ENCODE measurements at places on chromosomes 3 and 15.
A peak's percentile ranks its signal among the peaks of the same experiment; 100 is the strongest.

DNA sequence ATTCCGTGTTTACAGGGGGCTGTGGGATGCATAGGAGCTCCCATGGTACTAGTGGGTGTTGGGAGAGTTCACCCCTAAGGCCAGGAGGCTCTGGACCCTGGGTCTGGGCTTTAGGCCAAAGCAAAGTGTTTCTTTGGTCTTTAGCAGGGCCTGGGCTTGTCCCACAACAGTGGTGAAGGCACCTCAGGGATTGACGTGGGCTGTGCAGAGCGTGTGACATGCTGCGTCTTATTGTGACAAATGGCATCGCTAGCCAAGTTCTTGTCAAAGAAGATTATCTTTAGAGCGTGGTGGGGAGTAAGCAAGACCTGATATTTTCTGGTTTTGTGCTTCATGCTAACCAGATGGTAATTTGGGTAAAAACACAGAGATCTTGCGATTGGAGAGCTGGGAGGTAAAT, 170.1 kb downstream of the APBA2 start:
- no peak for DNase-seq

DNA sequence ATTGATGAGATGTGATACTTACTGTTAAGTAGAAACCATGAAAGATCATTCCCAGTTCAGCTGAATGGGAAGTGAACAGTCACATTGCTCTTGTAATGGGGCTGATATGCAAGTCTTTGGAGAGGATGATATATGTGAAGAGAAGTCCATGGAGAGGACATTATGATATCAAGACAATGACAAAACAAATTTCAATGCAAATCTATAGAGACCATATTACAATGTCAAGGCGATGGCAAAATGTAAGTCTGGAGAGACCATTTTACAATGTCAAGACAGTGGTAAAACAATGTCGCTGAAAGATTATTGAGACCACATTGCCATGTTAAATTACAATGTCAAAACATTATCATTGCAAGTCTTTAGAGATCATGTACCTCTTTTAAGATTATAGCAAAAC, 277.1 kb upstream of the MEIS2 start:
- DNase-seq, result no peak

DNA sequence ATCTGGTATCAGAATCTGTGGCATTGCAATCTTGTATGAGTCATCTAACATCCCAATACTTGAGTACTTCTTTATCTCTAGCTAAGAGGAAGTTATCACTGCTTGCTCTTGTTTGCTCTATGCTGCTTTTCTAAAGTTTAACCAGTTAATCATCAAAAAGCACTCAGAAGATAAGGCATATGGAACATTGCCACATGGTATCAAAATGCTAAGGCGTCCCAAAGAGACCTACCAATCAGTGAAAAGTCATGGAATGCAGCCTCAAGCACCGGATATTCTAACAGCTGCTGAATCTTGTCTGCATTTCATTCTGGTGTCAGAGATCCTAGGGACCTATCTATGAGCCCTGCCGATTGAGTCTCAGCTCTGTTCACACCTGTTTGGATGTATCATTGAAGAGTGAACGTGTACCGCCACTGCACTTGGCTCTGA, 192.8 kb downstream of the ARPP21 start:
- no peak for DNase-seq

GRCh38 chr3:97277708-97278107, 463.3 kb downstream of the EPHA6 start:
- no peak for DNase-seq

DNA sequence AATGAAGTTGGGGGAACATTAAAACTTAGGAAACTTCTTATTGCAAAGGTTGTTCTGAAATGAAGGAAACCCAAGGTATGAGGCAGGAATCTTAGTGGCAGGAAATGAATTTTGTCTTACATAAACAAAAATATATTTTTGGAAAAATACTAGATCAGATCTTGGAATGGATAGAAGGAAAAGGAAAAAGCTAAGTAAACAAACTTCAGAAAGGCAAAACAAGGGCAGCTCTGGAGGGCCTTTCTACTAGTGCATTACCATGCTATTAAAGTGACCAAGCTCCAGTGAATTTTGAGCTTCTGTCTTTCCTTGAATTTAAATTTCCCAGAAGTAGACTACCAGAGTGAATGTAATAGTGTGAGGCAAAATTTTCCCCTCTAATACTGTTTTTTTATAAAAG, 13.6 kb downstream of the ARL6 start:
- DNase-seq, result no peak

- no peak for DNase-seq
Measured at GRCh38 chr3:196232154-196232881, 16.0 kb downstream of the SLC51A start.

- peak; percentile 25 for DNase-seq
Measured at GRCh38 chr3:105367063-105367405, 325 bp downstream of the ALCAM start.

DNA sequence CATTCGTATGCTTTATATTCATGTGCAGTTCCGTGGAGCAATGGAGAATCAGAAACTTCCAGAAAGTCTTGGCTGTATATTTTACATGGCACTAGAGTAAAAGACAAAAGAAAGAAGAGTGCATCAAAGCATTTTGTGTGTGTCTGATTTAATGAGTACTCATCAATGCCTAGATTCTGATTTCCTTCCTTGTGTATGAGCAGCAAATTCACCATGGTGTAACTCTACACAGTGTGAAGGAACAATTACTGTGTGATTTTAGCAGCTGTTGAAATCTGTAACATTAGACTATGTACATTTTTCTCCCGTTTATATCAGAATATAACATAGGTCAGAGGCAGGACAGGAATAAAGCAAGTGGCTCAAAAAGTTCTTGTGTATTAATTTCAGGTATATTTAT, 102.0 kb upstream of the TSC22D2 start:
- DNase-seq, result no peak

DNA sequence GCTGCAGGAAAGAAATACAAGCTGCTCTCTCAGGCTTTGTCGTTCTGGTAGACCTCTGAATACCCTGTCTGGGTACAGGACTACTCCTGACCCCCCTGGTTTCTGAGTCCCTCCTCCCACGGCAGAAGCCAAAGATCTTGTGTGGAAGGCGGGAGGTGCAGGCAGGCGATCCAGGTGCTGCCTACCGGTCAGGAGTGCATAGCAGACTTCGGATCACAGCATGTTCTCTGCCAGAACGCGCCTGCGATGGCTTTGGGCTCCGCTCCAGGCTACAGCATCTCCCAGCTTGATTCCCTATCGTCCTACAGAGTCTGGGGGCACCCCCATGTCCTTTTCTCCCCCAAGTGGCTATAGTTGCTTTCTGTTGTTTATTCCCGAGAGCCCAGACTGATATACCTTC, 2.5 kb upstream of the CFAP100 start:
- no peak for DNase-seq

DNA sequence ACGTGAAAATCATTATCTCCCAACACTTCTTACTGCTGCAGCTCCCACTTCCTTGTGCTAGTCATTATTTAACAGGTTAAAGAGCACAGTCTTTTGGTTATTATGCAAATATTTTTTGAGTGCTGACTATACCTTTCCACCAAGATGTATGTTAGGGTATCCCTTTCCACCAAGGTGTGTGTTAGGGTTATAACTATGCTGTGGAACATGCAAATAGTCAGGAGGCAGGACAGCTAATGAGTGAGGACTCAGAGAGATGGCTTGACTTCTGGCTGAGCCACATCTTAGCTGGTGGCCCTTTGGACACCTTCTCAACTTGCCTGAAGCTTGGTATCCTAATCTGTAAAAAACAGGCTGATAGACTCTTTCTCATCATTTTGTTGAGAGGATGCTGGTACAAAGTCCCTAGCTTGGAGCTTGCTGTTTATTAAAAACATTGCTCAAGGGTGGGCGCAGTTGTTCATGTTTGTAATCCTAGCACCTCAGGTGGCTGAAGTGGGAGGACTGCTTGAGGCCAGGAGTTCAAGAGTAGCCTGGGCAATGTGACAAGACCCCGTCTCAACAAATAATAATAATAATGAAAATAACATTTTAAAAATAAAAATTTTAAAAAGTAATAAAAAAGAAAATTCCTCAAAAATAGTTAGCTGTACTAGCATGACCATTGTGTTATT, 160.5 kb upstream of the ADAMTS9 start:
- no peak for DNase-seq

- DNase-seq, result no peak
Measured at GRCh38 chr3:167723872-167724271, 10.8 kb downstream of the PDCD10 start.

DNA sequence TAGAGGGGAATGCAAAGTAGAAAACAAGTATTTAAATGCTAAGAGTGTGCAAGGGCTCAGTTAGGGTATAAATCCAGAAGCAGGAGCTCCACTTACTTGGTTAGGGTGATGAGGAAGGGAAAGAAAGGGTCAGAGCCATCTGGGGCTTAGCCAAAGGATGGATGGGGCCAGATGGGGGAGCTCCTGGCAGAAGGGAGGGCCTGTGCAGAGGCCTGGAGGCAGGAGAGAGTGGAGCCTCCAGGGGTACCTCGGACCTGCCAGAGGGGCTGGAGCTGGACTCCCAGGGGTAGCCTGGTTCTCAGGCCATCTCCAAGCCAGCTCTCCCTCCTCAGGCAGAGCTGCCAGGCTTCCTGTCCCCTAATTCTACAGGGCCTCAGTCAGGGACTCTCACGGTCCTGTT, 506.3 kb downstream of the SHQ1 start:
- DNase-seq, result no peak

GRCh38 chr15:72136170-72137051, 18.2 kb downstream of the SENP8 start:
- no peak for DNase-seq

- no peak for DNase-seq
Measured at GRCh38 chr15:29333261-29333660, 63.6 kb upstream of the NSMCE3 start.

DNA sequence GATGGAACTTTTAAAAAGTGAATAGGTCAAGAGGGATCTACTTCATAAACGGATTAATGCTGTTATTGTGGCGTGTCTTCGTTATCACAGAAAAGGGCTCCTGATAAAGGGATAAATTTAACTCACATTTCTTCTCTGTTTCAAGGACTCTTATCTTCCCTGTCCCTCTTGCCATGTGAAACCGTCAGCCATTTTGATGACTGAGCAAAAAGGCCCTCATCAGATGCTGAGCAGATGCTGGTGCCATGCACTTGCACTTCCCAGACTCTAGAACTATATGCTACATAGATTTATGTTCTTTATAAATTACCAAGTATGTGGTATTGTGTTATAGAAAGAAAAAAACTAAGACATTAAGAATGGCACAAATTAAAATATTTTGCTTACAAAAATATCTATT, 1011.8 kb upstream of the GBE1 start:
- DNase-seq, result no peak
